ENCODE measurements at places on chromosomes 2 and 18.

DNA sequence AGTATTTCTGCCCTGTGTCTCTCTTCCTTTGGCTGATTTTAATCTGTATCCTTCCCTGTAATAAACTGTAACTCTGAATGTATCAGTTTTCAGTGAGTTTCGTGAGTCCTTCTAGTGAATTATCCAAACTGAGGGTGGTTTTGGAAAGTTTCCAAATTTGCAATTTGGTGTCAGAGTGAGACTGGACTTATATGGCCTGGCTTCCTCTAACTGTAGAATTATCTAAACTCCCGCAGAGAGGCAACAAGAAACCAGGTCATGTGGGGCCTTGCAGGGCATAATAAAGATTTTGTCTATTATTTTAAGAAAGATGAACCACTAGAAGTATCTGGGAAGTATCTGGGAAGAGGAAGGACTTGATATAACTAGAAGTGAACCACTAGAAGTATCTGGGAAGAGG is 95.3 kb upstream of the RNF152 start:
- no peak for DNase-seq

DNA sequence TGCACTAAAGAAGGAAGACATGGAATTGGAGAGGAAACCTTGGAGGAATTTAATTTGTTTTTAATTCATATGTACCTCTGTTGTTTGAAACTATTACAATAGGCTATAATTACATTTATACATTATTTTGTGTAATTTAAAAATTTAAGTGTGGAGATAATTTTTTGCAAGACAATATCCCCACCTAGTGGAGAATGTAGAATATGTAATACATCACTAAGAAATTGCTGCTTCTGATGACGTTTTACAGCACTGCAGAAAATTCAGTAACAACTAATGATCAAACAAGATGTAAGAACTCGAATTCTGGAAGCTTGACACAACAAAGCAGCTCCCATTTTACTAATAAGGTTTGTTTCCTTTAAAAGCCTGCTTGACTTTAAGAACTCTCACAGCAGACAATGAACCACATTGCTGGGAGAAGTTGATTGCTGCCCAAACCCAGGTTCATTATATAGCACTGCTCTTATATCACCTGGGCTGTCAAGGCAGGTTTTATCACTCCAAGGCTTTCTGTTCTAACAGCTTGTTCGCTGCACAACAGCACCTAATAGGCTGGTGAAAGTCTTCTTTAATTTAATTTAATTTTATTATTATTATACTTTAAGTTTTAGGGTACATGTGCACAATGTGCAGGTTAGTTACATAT is 53.4 kb downstream of the THADA start:
- no peak for DNase-seq

DNA sequence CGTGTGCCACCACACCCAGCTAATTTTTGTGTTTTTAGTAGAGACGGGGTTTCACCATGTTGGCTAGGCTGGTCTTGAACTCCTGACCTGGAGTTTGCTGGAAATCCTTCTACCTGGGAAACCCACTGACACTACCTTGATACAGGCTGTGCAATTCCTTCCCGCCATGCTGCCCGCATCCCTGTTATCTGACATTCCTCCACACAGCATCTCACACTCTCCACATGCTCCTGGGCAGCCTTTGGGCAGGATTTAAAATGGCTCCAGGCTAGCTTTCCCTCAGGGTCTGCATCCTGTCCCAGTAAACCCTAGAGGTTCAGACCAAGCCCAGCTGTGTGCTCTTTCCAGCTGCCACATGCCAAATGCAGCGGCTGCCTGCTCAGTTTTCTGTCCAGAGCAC is 319.5 kb upstream of the CXCR4 start:
- no peak for DNase-seq

DNA sequence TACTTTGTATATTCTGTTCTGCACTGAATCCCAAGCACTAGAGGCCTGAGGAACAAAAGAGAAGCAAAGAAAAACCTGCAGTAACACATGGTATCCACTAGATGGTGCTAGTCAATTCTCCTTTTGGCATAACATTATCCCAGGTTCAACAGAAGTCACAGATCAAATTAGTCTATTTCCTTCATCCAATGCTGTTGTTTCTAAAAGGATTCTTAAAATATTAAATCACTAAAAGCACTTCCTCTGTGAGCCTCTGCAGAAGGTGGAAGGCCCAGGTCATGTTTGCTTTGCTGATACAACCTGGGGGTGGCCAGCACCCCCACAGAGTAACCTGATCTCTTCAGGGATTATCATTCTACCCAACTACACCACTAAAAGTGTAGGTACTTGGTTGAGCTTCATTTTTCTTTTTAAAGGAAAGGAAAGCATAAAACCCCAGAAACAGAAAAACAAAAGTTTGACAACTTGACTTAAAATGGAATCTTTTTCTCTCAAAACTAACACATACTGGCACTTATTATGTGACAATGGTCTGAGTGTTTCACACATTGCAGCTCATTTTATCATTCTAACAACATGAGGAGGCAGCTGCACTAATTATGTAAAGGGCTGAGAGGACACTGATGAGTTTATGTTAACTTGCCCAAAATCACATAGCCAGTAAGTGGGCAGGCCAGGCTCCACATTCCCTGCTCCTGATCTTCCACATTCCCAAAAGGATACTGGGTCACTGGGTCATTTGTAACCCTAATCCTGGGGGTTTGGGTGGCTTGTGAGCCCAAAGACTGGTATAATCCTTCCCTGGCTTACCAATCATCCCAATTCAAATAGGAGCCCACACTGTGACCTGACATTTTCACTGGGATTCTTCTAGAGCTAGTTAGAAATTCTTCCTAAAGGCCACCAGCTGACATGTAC is 66.8 kb upstream of the DNER start:
- no peak for DNase-seq

- no peak for DNase-seq
Observed at GRCh38 chr2:74142340-74142739, 5.4 kb downstream of the BOLA3 start.

DNA sequence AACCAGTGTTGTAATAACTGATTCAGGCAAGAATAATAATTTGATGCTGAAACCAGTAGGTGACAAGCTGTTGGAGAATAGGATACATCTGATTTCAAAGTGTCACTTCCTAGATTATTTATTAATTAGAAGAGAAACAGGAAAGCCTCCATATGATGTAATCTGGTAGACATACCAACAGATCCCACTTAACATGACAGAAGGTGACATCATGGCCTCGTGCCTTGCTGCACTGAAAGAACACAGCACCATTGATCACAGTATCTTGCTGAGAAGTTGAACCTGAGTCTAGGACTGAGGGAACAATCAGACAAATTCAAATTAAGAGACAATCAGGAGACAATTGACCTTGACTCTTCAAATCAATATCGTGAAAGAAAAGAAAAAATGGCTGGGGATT is 131.6 kb upstream of the DLGAP1 start:
- DNase-seq: no peak

GRCh38 chr18:25100418-25100817 is 251.5 kb downstream of the ZNF521 start:
- DNase-seq: no peak

DNA sequence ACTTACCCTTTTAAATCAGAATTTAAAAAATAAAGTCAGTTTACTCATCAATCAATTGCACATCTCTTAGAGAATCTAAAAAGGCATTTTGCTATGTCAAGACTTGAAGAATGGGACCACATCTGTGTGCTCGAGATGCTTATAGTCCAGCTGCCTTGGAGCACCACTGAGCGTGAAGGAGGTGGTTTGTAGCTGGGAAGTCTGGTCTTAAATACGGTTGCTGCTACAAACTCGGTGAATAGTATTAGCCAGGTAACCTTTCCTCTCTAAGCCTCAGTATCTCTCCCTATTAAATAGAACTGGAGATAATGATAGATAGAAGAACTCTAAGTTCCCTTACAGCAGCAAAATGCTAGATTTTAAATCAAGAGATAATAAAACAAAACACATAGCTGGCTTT is 289.7 kb downstream of the TRIB2 start:
- no peak for DNase-seq

DNA sequence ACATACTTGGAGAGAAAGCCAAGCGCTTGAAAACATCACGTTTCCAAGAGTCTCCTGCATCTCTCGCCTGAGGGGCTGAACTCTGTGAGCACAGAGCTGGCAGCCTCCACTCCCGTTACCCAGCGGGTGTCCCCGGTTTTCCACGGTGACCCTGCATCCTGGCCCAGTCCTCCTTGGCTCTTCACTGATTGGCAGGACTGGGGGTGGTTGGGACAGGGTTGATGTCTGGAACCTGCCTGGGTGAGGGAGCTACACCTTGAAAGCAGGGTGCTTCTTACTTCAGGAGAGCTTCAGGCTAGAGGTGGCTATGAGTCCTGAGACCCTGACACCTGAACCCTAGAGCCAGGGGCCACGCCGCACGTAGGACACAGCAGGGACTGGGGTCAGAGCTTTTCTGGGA is 234.1 kb downstream of the DYSF start:
- no peak for DNase-seq

DNA sequence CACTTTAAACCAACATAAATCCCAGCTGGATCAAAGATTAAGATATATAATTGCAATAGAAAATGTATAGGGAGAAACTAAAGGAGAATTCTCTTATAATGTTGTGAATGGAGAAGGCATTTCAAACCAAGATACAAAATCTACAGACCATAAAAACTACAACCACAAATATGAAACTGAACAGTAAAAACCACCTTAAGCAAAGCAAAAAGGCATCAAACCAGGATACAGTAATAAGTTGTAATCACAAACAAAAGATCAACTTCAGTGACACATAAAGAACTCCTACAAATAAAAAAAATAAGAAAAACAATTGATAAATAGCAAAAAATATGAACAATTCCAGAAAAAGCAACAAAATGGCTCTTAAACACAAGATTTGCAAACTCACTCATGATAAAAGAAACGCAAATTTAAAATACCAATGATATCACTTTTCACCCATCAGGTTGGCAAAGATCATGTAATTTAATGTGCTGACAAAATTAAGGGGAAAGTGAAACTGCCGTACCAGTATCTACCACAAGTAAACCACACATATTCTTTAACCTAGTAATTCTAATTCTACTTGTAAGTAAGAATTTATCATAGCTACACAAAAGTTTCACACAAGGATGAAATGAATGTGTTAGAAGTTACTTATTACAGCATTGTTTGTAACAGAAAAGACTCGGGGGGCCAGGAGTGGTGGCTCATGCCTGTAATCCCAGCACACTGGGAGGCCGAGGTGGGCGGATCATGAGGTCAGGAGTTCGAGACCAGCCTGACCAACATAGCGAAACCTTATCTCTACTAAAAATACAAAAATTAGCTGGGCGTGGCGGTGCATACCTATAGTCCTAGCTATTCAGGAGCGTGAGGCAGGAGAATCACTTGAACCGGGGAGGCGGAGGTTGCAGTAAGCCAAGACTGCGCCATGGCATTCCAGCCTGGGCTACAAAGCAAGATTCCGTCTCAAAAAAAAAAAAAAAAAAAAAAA is 101.9 kb downstream of the USP34 start:
- no peak for DNase-seq

DNA sequence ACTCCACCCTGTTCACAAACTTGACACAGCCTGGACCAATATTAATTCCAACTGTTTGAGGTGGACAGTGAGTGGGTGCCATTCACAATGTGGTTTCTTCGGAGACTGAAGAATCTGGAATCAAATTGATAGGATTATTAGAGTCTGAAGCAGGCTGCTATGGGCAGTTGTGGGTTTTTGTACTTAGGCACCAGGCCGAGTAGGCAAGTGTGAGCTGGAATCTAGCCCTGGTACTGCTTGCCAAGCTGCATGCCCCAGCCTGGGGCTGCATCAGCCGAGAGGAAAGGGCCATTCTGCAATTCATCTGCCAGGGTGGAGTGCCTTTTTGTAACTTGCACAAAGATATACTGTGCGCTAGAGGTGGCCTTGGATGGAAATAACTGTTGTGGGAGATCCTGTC is 654.7 kb upstream of the FANCL start:
- no peak for DNase-seq

GRCh38 chr18:9712611-9713010 is 4.5 kb downstream of the RAB31 start:
- DNase-seq: no peak

DNA sequence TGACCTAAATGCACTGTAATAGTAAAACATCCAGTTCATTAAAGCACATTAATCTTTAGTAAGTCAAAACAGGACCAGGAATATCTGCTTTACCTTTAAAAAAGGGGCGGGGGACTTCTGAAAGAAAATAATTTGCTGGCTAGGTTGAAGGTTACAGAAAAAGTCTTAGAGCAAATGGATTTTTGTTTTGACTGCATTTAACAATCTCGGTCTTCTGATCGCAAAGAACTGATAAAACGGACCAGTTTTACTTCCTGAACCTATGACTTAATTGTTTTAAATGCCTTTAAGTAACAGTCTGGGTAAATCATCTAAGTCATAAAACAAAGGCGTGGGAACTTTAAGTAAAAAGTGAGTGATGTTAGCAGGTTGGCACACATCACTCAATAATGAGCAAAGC is 783 bp downstream of the BUB1 start:
- no peak for DNase-seq

GRCh38 chr2:228728961-228729360 is 542.1 kb downstream of the PID1 start:
- DNase-seq: no peak

GRCh38 chr2:177183860-177184259 is 28.7 kb upstream of the HNRNPA3 start:
- no peak for DNase-seq

GRCh38 chr2:19839438-19839837 is 62.3 kb downstream of the TTC32 start:
- no peak for DNase-seq

- DNase-seq: no peak
Observed at GRCh38 chr2:130966775-130967490, 126.3 kb downstream of the FAM168B start.

DNA sequence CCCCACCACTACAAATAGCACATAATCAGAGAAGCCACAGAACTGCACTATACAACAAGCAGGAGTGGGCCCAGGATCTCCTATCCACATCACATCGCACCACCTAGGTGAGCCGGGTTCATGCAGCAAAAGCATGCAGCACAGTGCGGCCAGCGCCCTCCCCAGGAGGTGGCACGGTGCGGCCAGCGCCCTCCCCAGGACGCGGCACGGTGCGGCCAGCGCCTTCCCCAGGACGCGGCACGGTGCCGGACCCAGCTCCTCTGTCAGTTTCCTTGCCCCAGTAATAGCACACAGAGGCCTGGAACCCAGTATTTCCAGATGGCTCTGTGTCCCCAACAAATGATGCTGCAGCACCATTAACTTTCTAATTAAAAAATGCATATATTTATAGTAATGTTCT is 114.1 kb downstream of the EIPR1 start:
- DNase-seq: no peak

DNA sequence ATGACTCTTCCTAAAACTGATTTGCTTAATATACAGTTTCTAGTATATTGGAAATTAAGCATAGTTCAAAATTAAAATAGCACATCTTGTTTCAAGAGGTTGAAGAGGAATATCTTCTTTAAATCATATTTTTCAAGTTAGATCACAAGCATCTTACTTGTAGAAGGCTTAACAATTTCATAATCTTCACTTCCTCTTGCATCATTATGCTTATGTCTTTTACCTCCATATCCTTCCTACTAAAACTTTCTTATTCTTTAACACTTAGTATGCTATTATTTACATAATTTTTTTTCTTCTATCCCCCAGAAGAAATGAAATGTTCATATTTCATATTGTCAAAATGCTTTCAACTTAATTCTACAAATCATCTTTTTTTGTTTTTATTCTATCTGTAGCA is 1354.9 kb upstream of the TMEFF2 start:
- DNase-seq: no peak

GRCh38 chr2:147631294-147631693 is 213.5 kb upstream of the ACVR2A start:
- DNase-seq: no peak
